ENCODE measurements at places on chromosomes 13 and 19.

- peak; percentile 61 for DNase-seq
Measured at GRCh38 chr19:1942078-1942933, 1.3 kb downstream of the CSNK1G2 start.

DNA sequence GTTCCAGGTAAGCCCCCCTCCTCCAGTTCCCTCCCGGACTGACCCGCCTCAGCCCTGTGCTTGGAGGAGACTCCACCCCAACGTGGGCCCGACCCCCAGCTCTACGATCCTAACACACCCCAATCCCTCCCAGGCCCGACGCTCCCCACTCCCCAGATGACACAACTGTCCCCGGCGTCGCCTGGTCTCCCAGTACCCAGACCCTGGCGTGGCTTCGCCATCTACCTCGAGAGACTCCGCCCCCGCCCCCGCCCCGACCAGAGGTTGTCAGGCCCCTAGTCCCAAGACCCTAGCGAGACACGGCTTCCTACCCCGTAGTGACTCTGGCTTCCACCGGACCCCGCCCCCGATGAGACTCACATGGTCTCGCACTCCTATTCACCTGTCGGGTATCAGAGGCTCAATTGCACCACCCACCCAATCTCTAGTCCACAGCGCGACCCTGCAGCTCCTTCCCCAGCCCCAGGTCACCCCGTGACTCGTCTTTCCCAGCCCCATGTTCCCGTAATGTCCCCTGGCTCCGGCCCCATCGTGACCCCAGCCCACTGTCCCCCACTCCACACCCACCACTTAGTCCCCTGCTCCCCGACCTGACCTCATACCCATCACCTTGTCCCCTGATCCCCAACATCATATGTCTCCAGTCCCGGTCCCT is 2.9 kb downstream of the CD37 start:
- DNase-seq, result no peak

DNA sequence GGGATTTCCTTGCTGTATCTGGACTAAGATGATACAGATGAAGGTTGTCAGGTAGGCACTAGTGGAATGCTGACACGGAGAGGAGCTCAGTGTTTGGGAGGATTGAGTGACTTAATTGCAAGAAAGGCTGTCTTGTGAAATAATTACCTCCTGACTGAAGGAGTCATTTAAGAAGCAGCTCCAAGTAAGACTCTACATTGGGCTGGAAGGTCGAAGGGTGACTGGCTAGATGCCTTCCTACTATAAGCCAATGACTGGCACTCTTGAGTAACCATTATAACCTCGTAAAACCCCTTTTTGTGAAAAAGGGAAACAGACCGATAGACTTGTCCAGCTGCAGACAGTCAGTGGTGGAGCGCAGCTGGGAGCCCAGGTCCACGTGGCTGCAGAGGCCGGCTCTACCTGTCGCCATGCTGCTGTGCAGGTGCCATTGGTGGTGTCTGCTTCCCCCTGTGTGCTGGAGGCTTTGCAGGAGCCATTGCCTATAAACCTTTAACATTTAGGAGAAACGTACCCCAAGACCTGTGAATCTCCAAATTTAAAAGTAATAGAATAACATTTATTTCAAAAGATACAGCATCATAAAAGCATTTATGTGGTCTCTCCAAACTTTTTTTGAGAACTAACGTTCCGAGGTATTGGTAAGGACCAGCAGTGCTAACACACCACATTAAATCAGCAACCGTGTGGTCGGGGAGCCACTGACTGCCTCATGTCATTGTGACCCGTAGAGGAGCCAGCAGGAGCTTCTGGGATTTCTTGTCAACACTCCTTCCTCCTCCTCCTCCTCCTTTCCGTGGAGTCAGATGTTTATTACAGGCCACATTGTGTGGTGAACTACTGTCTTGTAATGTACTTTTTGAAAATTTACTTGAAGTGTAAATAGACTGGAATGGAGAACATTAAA is 80.4 kb upstream of the TEX29 start:
- DNase-seq, result no peak

DNA sequence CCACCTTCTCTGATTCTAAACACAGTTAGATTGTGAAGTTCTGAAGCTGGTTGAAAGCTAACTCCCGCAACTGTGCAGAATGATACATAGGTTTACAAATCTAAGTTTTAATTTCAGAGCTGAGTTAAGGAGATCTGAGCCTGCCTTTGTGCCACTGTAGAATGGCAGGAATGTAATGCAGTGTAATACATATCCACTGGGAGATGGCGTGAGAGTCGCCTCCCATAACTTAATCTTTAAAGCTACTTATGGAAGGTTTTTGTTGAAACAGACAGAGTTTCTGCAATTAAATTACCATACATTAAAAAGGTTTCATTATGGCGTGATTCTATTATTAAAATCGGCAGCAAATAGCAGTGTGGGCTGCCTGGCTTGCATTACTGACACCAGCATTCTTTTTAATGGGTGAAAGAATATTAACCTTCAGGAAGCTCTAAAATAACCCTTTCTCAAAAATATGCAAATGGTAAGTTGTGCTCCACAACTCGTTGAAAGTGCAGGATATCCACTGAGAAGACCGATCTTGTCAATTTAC is 257.4 kb downstream of the OLFM4 start:
- no peak for DNase-seq

DNA sequence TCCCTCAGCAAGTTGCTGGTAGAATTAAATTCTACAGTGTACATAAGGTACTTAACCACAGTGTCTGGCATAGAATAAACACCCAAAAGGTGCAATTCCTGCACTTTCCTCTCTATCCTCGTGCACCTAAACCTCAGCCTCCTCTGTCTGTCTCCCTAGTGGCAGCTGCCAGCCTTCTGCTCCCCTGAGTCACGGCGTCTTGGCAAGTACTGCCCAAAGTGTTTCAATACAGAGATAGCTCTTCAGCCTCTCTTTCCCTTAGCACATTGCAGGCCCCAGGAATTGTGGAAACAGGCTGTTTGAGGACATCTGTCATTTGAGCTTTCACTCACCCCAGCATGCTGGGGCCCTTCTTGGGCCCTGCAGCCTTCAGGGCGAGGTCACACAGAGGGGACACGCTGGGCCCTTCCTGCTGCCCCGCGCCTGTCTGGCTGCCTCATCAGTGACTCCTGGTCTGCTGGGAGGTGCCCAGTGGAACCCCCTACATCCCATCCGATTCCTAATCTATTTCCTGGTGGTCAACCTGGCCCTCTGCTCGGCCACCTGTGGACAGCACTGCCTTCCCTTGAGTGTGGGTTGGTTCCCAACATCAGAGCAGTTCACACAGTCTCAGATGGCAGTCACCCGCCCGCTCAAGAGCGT is 19.3 kb downstream of the COL4A2 start:
- DNase-seq, result no peak

GRCh38 chr19:40567040-40567749 is 9.5 kb upstream of the SHKBP1 start:
- no peak for DNase-seq

- no peak for DNase-seq
Measured at GRCh38 chr19:2770055-2771013, 12.7 kb downstream of the SGTA start.

- no peak for DNase-seq
Measured at GRCh38 chr19:47661611-47662010, 51.6 kb upstream of the EHD2 start.

DNA sequence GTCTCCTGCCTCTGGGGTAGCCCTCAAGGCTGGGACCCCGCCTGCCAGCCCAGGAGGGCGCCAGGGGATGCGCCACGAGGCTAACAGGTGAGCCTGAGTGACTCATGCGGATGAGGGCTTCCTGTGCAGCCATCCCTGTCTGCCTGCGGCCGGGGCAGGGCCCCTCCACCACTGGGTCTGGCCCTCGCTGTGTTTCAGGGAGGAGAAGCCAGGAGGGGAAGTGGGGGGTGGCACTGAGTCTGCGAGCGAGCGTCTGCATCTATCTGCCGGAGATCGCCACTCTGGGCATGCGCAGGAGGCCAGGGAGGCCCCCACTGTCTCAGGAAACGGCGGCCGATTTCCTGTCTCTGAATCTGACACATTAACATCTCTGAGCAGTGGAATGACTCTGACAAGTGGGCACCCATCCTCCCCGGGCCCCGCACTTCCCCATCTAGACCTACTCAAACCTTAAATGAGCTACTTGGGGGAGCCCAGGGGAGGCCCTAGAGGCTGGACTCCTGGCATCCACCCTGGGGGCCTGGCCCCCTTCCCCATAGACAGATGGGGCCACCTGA is 19.7 kb downstream of the RFX1 start:
- DNase-seq, result peak; percentile 98

- DNase-seq, result no peak
Measured at GRCh38 chr19:55539090-55539984, 2.4 kb upstream of the SBK2 start.

DNA sequence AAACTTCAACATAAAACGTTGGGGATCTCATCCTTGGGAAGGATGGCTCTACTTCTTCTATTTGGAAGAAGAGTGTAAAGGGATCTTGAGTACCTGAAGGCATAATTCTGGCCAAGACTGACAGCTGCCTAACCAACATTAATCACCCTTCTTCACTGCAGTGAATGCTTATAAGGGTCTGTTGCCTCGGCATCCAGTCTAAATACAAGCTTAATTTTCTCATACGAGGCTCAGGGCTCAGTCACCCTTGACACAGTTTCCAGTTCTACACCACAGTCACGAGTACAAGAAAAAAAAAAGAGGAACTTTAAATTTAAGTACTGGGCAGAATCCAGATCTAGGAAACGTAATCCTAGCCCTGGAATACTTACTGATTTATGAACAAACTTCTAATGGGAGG is 9.0 kb downstream of the FPR3 start:
- DNase-seq, result no peak

DNA sequence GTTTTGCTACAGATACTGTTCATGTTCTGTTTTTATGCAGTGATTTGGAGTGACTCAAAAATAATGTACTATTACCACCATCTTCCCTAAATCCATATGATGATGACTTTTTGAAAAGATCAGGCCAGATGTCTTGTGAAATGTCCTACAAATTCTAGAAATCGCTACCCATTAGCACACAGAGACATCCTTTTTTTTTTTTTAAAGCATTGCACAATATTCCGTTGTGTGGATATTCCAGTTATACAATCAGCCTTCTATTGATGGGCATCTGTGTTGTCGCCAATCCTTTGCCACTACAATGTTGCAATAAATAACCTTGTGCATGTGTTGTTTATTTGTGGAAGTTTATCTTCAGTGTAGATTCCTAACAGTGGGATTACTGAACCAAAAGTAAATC is 24.5 kb downstream of the ZDHHC20 start:
- no peak for DNase-seq

GRCh38 chr13:46655377-46656180 is 102.6 kb downstream of the LRCH1 start:
- DNase-seq, result no peak

DNA sequence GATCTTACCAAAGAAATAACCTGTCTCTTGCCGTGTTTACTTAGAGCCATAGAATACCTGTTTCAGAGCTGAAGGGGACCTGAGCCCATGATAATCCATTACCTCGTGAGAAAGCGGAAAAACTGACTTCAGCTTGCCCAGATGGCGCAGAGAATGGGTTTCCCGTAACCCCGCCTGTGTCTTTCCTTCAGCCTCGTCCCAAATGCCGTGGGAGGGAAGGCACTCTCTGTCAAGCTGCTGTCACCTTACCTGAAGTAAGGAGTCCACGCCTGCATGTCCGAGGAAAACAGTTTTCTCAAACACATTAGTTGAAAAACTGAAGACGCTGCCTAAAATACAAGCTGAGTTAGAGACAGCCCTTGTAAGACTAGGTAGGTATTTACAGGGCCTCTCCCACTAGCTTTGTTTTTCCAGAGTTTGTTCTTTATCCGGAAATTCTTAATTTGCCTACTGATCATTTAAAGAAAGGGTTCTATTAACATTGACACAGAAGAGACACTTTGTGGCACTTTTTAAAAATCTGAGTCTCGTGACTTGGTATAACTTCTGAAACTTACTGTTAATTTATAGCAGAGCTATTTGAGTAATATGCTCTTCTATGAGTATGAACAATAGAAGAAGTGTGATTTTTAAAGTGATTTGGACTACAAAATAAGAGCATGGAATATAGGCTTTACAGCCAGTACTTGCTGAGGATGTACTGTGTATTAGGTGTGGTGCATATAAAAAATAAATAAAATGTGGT is 1.3 kb upstream of the INTS6 start:
- peak; percentile 19 for DNase-seq

GRCh38 chr13:112251930-112252585 is 124.1 kb upstream of the SPACA7 start:
- no peak for DNase-seq

- no peak for DNase-seq
Measured at GRCh38 chr13:103931885-103932284, 865.7 kb upstream of the SLC10A2 start.

DNA sequence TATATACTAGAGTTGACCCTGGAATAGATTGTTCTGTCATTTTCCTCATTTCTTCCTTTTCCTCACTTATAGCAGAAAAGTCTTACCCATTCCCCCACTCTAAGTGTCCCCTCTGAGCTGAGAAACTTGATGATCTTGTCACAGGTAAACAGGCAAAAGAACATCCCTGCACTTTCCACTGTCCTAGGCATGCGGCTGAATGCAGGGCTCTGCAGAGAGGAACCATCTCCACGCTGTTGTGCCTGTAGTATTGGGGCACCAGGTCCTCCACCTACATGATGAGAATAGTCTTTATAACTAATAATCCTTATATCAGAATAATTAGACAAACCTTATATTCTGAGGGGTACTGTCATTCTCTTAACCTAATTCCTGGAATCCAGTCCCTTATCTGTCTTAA is 211.3 kb downstream of the RBM26 start:
- no peak for DNase-seq

DNA sequence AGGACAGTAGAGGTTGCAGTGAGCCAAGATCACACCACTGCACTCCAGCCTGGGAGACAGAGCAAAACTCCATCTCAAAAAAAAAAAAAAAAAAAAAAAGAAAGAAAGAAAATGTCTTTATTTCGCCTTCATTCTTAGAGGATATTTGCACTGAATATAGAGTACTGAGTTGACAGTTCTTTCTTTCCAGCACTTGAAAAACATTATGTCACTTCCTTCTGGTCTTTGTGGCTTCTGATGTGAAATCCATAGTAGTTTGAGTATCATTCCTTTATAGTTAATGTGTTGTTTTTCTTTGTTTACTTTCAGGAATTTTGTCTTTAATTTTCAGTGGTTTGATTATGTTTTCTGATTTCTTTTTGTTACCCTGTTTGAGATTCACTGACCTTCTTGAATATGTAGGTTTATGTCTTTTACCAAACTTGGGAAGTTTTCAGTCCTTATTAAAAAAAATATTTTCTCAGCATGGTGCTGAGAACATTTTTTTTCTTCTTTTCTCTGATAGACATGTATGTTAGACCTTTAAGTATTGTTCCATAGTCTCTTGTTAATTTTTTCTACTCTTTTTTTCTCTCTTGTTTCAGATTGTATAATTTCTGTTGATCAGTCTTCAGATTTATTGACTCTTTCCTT is 50.1 kb downstream of the PCCA start:
- DNase-seq, result no peak

Data from stimulated activated CD8-positive, alpha-beta memory T cell treated with anti-CD3 and anti-CD28 coated beads, Interleukin-2, amount 100 ng/mL, for 48 hours (primary cell).